ENCODE measurements at places on chromosomes 2 and 18. TPM values are rescaled to one million over a fixed set of nuclear protein-coding genes. Genes with fewer than 3 reads are reported as not detected.

DNA sequence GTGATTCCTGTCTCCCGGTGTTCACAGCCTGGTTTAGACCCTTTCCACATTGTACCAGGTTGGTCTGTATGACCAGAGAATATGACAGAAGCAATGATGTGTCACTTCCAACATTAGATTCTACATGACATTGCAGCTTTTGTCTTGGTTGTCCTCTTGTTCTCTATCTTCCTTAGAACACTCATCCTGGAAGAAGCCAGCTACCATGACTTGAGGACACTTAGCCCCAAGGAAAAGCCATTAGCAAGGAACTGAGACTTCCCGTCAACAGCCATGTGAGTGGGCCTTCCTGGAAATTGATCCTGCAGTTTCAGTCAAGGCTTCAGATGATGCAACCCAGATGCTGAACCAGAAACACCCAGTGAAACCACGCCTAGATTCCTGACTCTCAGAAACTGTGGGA is 143.3 kb downstream of the MREG start:
- DNase-seq: no peak

- no peak for DNase-seq
These were observed 225.0 kb downstream of the ALPK2 start for GRCh38 chr18:58403799-58404455.

DNA sequence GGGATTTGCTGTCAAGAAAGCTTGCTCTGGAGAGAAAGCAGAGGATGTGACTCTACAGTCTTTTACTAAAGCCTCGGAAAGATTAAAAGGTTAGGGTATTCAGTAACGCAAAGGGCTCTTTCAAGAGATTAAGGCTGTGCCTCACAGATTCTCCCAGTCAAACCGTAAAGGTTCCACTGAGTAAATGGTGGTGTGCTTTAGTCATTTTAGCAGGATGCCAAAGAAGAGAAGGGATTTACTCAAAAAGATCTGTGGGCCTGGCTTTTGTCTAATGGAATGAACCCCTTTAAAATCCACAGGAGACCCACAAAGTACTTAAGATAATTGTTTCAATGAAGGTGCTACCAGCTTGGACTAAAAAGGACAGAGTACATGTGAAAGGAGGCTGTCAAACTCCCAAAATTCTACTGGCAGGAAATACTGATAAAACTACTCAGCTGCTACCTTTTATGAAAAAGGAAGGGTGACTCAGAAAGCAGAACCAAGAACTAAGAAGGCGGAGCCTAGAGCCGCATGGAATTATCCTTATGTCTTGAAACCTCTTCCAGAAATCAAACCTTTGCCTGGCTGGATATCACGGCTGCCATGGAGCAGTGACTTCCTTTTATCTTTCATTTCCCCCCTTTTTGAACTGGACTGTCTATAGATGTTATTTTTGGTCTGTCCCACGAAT is 670.2 kb upstream of the ZEB2 start:
- DNase-seq: no peak

DNA sequence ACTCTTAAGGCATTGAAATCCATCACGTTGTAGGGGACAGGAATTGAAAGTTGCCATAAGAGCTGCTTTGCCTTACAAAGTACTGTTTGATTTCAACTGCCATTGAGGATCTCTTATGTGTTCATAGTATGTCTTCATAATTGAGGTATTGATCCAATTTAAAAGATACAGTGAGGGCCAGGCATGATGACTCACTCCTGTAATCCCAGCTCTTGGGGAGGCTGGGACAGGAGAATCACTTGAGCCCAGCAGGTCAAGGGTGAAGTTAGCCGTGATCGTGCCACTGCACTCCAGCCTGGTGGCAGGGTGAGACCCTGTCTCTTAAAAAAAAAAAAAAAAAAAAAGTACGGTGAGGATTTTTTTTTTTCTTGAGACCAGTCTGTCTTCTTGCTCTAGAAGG is 91.7 kb upstream of the EML6 start:
- DNase-seq: no peak

DNA sequence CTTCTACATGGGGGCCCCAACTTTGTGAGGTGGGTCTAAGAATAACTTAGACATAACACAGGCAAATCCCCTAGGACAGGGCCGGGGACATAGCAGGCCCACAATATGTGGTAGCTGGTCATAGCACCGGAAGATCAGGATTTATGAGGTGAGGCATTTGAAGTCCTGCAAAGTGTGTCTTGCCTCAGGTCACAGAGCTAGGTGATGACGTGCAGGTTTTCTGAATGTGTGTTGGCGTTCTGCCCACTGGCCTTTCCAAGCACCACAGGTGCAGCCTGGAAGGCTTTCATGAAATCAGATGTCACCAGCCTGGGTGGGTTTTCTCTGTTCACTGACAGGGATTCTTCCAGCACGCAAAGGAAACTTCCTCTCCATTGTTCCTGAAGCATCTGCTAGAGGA is 119.1 kb downstream of the LRATD1 start:
- DNase-seq: no peak

GRCh38 chr2:8300216-8300615 is 381.6 kb upstream of the ID2 start:
- no peak for DNase-seq

- no peak for DNase-seq
These were observed 7.8 kb downstream of the ASTL start for GRCh38 chr2:96130483-96130882.

GRCh38 chr2:72893594-72894319 is 6.5 kb downstream of the SPR start:
- no peak for DNase-seq

DNA sequence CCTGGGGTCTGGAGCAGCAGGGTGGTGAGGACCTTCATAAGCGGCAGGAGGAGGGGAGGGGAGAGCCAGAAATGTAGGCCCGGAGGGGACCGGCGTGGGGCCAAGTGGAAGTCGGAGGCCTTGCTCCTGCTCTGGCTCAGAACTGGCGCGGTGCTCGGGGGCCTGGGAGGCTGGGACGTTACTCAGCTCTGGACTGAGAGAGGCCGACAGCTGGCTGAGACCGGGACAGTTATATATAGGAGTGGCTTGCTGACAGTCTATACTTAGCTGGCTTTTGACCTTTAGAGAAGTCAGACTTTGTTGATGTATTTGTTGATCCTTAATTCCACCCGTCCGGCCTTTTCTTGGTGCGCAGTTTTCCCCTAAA is 15.7 kb downstream of the IGFBP5 start:
- DNase-seq: no peak

- no peak for DNase-seq
These were observed 61.4 kb downstream of the CPS1 start for GRCh38 chr2:210617732-210618330.

- DNase-seq: no peak
These were observed 249.1 kb downstream of the FAM210A start for GRCh38 chr18:13477147-13477683.

DNA sequence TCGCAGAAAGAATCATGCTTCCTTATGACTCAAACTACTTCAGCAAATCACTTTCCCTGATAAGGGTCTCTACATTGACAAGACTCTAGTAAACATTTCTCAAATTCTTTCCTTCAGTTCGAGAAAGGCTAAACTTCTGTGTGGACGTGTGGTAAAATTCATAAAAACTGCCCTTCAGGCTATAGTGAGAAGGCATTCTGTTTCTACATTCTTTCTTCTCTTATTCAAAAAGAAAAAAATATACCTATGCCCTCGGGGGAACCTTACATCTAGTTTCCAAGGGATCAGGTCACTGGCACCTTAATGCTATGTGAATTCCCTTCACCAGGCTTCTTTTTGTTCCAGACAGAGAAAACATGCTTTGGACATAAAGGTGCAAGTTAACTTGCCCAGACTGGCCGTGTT is 4.9 kb downstream of the VIT start:
- DNase-seq: no peak

GRCh38 chr18:13502585-13502984 is 223.8 kb downstream of the FAM210A start:
- DNase-seq: no peak

GRCh38 chr2:182019731-182020130 is 34.1 kb downstream of the PPP1R1C start:
- DNase-seq: no peak

GRCh38 chr2:9118383-9118960 is 88.1 kb upstream of the ASAP2 start:
- DNase-seq: no peak

PLEKHH2 gene
- polyA plus RNA-seq: not detected

ATG9A gene
- 40.0 TPM for polyA plus RNA-seq

PAPOLG gene
- 20.4 TPM for polyA plus RNA-seq

COL4A4 gene
- polyA plus RNA-seq: 0.08 TPM

ITM2C gene
- 36.2 TPM for polyA plus RNA-seq

CTLA4 gene
- polyA plus RNA-seq: 2.5 TPM

DOCK10 gene
- 71.2 TPM for polyA plus RNA-seq

RTP5 gene
- polyA plus RNA-seq: not detected

UGT1A10 gene
- not detected for polyA plus RNA-seq

DNAH7 gene
- polyA plus RNA-seq: not detected

SGPP2 gene
- polyA plus RNA-seq: 0.06 TPM

CPO gene
- not detected for polyA plus RNA-seq

Data from naive thymus-derived CD4-positive, alpha-beta T cell (primary cell).